ENCODE measurements at places on chromosomes 7 and 10. TPM values are rescaled to one million over a fixed set of nuclear protein-coding genes. Genes with fewer than 3 reads are reported as not detected.

DNA sequence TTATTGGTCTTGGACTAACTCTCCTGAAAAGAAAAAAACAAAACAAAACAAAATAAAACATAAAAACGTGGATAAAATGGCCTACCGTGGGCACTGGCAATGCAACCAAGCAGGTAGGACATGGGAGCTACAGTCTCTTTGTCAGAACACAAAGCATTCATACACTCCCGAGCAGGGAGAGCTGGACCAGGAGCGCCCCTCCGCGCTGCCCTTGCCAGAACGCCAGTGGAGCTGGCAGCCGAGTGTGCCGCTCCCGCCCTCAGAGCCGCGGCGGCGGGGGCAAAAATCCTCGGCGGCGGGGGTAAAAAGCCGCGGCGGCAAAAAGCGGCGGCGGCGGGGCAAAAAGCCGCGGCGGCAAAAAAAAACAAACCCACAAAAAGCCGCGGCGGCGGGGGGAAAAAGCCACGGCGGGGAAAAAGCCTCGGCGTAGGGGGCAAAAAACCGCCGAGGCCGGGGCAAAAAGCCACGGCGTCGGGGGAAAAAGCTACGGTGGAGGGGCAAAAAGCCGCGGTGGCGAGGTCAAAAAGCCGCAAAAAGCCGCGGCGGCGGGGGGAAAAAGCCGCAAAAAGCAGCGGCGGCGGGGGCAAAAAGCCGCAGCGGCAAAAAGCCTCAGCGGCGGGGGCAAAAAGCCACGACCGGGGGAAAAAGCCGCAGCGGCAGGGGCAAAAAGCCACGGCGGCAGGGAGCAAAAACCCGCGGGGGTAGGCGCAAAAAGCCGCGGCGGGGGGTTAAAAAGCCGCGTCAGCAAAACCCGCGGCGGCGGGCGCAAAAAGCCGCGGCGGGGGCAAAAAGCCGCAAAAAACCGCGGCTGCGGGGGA lies 418.1 kb downstream of the ZNF716 start:
- DNase-seq, result no peak

GRCh38 chr7:151095828-151096475 lies 9.7 kb downstream of the AGAP3 start:
- DNase-seq, result no peak

GRCh38 chr7:53350241-53350640 lies 314.8 kb downstream of the POM121L12 start:
- peak; percentile 18 for DNase-seq

GRCh38 chr7:150967349-150967748 lies 10.8 kb downstream of the KCNH2 start:
- no peak for DNase-seq

- peak; percentile 76 for DNase-seq
Measured at GRCh38 chr10:132162590-132163277, 24.0 kb upstream of the DPYSL4 start.

DNA sequence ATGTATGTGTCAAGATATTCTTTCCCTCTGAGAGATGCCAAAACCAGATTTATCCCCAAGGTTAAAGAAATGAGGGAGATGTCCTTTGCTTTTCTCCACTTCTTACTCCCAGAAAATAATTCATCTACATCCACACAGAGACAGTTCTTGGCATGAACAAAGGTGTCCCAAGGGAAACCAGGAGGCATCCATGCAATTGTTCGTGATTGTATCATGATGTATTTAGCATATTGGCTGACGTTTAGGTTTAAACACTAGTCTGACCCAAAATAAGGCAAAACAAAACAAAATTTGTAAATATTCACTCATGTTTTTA lies 223.9 kb downstream of the C7orf25 start:
- no peak for DNase-seq

DNA sequence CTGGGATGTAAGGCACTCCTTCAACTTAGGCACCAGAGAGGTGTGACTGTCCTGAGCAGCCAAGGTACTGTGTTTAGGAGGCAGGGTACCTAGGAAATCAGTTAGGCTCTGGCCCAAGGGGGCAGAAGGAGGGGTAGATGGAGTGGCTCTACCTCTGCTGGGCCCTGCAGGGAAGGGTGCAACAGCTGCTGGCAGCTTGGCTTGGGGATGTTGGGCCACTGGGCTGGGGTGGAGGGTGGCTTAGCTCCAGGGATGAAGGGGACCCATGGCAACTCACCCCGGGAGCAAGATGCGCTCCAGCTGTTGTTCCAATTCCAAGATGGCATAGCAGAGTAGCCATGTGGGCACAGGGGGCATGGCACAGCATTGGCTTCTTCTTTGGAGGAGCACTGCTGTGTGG lies 42.1 kb downstream of the NEURL1 start:
- no peak for DNase-seq

- no peak for DNase-seq
Measured at GRCh38 chr7:110856704-110857103, 234.2 kb upstream of the LRRN3 start.

GRCh38 chr10:11934262-11934661 lies 108.3 kb downstream of the UPF2 start:
- DNase-seq, result no peak

DNA sequence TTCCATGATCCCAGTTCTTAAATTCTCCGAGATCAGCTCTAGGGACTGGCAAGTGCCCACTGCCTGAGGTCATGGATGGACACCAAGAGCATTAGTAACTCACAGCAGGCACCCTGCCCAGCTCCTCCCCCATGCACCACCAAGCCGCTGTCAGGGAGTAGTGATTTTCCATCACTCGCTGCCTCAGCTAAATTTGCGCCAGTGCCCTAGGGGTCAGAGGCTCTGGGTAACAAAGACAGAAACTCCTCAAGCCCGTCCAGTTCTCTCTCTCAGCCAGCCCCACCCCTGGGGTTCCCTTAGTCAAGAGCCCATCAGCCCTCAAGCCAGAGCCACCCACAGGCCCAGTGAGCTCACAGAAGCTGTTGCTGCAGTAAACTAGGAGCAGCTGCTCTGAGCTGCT lies 30.0 kb downstream of the PAX2 start:
- DNase-seq, result no peak

- DNase-seq, result no peak
Measured at GRCh38 chr7:107232568-107233090, 63.8 kb downstream of the HBP1 start.

- DNase-seq, result no peak
Measured at GRCh38 chr7:50212666-50213621, 91.6 kb upstream of the IKZF1 start.

DNA sequence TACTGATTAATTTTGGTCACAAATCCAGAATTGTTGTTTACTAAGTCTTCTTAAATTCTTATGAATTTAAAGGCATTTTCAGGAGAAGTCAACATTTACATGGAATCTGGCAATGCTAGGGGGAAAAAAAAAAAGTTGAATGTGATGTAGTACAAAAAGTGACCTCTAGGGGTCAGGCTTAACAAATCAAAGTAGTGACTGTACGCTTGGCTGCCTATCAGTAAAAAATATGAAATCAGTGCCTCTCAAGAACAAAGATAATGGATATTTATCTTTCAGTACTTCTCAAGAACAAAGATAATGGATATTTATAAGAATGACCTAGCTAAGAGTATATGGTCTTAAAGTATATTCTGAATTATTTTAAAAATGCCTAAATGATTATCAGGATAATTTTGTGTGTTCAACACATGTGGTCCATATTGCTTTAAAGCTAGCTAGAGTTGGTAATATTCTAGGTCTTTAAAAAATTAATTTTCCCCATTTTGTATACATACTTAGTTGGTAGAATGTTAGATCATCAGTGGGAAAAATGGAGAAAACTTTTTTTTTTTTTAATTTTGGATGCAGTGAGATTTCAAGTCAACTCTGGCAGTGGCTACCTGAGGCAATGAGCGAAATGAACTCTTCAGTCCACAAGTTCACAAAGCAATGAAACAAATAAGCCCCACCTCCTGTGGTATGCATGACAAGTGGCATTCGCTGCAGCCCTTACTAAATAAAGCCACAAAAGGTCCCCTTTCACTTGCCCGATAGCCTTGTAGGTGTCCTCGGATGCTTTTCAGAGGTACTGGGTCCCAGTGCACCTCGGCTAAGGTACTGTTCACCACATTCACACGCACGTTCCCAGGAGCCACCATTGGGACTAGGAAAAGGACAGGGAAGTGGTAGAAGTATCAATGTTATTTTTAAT lies 51.2 kb upstream of the LAMB4 start:
- no peak for DNase-seq

- no peak for DNase-seq
Measured at GRCh38 chr10:120011359-120012130, 119.0 kb downstream of the SEC23IP start.

- DNase-seq, result no peak
Measured at GRCh38 chr10:88347597-88348304, 235.4 kb downstream of the RNLS start.

DNA sequence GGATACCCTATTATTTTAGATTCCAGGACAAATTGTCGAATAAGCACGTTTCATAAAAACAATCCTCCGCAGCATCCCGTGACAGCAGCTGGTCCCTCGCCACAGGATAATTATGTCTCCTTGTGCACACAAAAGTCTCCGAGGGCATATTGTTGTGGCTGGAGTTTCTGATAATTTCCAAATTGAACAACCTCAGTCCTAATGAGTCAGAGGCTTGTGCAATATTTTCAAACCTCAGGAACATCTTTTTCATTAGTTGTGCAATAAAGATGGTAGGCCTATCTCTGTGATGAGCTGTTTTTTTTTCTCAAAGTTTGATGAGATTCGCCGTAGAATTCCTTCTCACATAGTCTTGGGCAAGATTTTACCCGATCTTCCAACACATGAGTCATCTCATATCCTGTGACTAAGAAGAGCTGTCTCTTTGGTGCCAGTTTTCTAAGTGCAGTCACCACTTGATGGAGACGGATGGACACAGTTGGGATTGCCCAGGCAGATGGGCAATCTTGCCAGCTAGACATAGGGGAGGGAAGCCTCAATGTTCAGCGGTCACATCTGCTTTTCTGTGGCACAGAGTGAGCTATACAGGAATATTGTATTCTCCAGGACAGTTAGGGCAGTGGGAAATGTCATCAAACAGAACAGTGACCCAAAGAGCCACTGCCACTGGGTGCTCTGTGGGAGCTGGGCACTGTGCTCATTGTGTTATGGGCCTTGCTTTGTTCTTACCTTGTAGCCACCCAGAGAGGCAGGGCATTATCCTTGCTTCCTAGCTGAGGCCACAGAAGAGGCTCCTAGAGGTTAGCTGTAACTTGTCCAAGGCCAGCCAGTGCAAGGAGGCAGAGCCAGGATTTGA lies 7.8 kb downstream of the HTRA1 start:
- no peak for DNase-seq

DNA sequence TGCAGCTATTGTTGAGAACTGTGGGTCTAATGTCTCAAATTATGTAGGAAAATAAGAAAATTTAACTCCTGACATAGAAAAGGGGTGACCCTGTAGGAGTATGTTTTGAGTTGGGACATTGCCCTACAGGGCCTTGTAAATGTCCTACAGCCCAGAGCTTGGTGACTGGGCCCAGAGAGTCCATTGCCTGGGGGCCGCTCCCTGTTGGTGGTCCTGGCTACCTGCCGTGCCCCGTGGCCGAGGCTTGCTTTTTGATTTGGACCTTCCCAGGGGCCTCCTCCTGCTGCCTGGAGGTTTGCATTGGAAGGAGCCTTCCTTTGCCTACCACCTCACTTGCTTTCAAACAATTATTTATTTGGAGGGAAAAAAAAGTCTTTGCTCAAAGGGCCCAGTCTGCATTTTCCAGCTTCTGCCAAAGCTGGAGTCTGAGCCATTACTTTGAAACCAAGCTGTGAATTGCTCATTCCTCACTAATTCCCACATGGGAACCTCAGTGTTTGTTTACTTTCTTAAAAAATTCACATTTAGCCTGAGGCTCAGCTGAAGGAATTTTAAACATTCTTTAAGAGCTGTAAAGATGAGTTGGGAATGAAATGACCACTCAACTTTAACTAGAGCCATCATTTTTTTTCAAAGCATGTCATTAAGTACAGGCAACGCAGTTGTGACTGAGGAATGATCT lies 355.0 kb downstream of the GLRX3 start:
- no peak for DNase-seq

DNA sequence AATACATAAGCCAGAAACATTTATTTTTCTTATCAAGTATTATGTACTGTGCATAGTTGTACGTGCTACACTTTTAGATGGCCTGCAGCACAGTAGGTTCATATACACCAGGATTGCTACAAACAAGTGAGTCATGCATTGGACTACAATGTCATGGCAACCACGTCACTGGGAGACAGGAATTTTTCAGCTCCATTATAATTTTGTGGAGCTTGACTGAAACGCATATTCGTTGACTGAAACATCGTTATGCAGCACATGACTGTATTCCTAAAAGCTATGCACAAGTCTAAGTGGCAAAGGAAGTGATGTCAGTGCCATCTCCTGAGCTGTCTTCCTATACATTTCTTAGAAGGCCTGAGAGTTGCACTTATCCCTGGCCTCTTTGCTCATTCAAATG lies 871.8 kb downstream of the IPMK start:
- no peak for DNase-seq

- DNase-seq, result no peak
Measured at GRCh38 chr7:116195451-116195850, 14.9 kb upstream of the TES start.

DNA sequence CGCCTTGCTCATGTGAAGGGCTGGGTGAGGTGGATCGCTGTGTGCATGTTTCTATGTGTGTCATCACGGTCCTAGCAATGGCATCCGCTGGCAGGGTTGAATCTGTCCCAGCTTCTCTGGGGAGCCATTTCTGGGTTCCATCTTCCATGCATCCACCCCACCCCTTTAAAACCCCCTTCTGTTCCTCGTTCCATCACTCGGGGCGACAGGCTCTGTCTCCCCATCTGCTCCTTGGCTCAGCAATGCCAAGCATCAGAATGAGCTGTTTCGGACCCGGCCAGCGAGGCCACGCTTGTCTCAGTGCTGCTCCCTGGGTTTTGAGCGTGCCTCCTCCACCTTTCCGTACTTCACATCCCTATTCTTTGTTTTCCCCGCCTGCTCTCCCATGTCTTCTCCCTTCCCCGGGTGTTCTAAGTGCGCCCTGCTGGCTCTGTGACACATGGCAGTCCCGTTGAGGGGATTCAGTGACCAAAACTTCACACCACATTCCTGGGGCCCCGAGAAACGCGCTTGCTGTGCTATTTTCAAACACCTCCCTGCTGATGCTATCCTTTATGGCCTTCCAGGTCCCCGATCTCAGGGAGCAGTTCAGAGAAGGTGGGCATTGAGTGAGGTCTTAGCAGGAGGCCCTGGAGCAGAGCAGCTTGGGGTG lies 554.1 kb upstream of the FOXK1 start:
- DNase-seq, result no peak

GRCh38 chr7:143280160-143280559 lies 4.6 kb upstream of the TMEM139 start:
- no peak for DNase-seq

SHH gene
- total RNA-seq, result not detected

OPALIN gene
- not detected for total RNA-seq

LIPK gene
- not detected for total RNA-seq

SPDYE8 gene
- not detected for total RNA-seq

PNLIPRP2 gene
- total RNA-seq, result not detected

INA gene
- total RNA-seq, result not detected

FZD8 gene
- 4.0 TPM for total RNA-seq

PIK3AP1 gene
- 6.1 TPM for total RNA-seq
